NCI-H526 treated with DMSO at 0.1 percent for 48 hours (cell line): ENCODE measurements at places on chromosomes 7 and 10.

GRCh38 chr7:148912758-148913541, 28.9 kb upstream of the EZH2 start:
- DNase-seq: no peak

- DNase-seq: peak; percentile 54
Observed at GRCh38 chr10:57786850-57787750, 480.6 kb downstream of the IPMK start.

- no peak for DNase-seq
Observed at GRCh38 chr7:128591705-128592104, 80.4 kb upstream of the GARIN1A start.

DNA sequence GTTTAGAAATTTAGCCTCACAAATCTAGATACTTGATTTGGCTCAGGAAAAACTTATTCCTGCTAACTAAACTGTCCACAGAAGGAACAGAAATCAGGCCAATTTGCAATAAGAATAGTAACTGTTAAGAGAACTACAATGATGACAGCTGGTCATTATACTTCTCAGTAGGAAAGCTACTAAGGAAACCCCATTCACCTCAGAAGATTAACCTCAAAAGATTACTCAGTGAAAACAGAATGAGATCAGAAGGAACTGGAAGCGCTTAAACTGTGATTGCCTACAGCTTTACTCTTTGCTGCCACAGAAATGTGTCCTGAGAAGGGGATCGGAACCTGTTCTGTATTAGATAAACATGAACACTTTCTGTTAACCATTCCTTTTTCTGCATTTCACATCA, 24.3 kb upstream of the DNAJB12 start:
- no peak for DNase-seq
